ENCODE measurements at places on chromosomes 5 and 9.

- no peak for DNase-seq
Measured at GRCh38 chr9:75108571-75108970, 20.3 kb downstream of the OSTF1 start.

GRCh38 chr5:9482381-9482780, 63.5 kb downstream of the SEMA5A start:
- DNase-seq: no peak

DNA sequence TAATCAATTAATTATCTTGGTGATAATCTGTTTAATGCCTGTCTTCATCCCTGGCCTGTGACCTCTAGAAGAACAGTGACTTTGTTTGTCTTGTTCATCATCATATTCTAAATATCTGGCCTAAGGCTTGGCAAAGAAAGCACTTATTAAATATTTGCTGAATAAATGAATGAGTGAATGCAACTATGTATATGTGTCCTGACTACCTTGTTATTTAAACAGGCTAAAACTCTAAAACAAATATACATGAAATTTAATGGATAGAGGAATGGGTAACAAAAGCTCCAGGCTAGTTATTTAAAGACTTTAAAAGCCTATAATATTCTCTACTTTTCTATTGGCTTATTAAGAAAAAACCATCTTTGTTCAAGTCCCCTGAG, 91.7 kb upstream of the CER1 start:
- DNase-seq: no peak

GRCh38 chr9:128001779-128002298, 21.1 kb upstream of the EEIG1 start:
- DNase-seq: no peak

- no peak for DNase-seq
Measured at GRCh38 chr9:100600521-100601079, 22.7 kb downstream of the CAVIN4 start.

DNA sequence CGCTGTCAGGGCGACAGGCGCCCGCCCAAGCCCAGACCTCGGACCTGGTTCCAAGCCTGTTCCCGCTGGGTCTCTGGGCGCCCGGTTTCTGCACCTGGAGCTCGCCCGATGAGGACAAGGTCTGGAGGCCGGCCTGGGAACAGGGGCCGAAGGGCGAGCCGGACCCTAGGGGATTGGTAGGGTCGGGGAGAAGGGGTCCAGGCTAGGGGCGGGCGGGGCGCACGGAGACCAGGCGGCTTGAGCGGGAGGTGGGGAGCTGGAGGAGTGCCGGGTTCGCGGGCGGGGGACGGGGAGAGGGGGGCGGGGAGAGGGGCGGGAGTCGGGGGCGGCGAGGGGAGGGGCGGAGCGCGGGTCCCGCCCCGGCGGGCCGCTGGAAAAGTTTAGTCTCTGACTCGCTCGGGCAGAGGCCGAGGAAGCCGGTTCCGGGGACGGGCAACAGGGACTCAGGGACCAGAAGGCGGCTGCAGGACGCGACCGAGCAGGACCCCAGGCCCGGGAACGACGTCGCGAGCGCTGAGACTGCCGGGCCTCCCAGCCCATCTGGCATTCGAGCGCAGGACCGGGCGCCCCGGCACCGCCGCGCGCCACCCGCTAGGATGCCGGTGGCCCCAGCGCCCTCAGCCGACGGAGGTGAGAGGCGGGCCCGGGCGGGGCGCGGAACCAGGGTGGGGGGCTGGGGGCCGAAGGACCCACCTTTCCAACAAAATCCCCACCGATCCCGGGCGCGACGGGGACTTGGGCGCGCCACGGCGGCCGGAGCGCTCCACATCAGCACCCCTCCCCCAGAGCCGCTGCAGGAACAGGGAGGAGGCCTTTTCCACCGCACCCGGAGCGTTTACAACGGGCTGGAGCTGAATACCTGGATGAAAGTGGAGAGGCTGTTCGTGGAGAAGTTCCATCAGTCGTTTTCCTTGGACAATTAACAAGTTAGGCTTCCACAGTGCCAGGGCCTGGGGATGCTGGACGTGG, at the start of gene S1PR3:
S1PR3 (plus strand) TSS at position 403 of the 969 bp plus-strand sequence. CDS start 9,733 bp downstream, outside the sequence.
- DNase-seq: no peak

DNA sequence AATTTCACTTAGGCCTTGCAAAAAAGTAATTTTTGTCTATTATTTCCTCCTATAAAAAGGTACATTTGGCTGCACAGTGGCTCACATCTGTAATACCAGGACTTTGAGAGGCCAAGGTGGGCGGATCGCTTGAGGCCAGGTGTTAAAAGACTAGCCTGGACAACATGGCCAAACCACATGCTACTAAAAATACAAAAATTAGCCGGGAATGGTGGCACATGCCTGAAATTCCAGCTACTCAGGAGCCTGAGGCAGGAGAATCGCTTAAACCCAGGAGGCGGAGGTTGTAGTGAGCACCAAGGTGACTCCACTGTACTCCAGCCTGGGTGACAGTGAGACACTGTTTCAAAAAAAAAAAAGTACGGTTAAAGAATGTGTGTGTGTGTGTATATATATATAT, 15.7 kb downstream of the NUP155 start:
- no peak for DNase-seq

DNA sequence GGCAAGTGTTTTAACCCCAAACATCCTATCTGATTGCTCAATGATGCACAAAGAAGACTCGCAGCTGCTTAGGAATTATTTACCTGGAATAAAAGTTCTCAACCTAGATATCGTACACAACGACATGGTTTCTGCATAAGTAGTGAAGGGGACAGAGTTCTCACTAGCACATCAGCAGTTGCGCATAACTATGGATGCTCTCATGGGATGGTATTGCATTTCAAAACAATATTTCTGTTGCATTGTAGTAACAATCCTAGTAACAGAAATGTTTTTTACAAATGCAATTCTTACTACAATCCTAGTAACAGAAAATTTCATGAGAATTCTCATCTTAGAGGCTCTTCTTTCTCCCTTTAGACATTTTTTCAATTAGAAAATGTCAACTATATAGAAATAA, 94.5 kb upstream of the MINAR2 start:
- DNase-seq: no peak

GRCh38 chr9:14909181-14909580, 1.0 kb downstream of the FREM1 start:
- no peak for DNase-seq

DNA sequence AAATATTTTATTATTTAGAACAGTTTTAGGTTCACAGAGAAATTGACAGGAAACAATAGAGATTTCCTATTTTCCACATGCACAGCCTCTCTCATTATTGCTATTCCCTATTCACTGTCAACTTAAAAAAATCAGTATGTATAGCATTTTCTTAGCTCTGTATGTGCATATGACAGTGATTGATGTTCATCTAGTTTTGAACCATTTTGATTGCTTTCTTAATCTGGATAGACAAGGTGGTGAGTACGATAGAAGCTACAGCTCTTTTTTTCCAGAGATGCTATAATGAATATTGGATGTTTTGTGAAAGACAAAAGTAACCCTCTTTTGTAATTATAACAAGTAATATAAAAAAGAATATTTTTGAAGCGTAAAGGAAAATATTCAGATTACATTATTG, 201.2 kb upstream of the ARRDC3 start:
- no peak for DNase-seq

DNA sequence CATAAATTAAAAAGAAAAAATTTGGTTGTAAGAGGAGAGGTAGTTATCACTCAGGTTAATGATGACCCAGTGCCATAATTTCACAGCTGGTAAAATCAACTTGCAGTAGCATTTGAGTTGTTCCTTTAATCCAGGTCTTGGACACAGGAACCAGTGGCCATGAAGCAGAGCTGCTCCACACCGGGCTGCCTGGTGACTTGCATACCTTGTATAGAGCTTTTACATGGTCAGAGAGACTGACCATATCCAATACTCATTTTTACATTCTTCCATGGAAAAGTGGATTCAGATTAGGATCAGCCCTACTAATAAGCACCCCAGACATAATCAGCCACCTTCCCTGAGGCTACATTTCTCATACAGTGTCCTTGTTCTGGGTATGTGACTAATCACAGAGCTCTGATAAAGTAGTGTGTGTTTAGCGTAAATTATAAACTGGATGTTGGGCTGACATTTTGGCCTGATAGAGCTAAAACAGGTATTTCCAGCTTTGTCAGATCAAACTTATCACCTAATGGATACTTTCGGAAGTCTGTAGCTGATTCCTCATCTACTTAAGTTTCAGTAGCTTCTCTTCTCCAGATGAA, 77.0 kb upstream of the ZSWIM6 start:
- peak; percentile 13 for DNase-seq

DNA sequence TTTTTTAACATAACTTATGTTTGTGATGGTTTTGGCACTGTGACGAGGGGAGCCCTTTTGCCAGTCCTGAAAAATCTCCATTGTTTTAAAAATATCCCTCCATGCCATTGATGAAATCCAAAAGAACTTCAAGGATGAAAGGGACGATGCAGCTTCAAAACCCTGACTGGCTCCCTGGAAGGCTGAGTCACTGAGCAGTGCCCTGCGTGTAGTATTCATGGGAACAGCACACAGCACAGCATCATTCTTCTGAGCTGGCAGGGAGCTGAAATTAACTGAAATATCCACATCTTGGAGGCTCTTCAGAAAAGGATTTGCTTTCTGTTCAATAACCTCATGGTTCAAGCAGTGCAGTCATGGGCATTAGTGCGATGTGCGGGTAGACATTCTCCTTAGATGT, 29.7 kb downstream of the PDE4D start:
- no peak for DNase-seq

- DNase-seq: no peak
Measured at GRCh38 chr9:118711843-118712242, 657.4 kb downstream of the BRINP1 start.

DNA sequence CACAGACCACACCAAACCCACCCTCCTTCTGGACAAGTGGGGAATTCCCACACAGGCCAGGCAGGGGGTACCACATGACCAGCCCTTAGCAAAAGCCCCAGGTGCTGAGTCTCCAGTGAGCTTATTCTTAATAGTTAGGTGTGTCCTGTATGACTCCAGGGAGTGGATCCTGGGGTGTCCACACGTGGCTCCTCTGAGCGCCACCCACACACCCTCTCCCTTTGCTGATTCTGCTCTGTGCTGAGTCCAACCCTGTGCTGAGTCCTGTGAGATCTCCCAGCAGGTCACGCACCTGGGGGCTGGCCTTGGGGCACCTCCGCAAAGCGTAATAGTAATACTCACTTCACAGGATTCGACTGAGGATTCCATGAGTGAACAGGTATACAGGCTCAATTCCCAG, 12.7 kb downstream of the LRRC14B start:
- no peak for DNase-seq

GRCh38 chr5:8114597-8115266, 245.8 kb downstream of the MTRR start:
- no peak for DNase-seq

DNA sequence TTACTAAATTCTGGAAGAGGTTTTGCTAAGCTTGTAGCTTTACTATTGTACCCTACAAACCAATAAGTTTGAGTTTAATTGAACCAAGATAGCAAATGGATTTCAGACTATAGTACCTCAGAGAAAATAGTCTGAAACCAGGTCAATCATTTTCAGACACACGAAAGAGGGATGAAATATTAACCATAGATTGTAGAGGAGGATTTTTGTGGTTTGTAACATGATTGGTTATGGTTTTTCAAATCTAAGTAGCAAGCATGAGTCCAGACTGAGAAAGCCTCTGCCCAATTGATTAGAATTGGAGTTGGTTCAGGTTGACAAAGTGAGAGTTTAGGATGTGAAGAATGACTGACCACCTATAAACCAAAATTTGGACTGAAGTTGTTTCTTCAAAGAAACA, 562.7 kb upstream of the DMAC1 start:
- DNase-seq: no peak

DNA sequence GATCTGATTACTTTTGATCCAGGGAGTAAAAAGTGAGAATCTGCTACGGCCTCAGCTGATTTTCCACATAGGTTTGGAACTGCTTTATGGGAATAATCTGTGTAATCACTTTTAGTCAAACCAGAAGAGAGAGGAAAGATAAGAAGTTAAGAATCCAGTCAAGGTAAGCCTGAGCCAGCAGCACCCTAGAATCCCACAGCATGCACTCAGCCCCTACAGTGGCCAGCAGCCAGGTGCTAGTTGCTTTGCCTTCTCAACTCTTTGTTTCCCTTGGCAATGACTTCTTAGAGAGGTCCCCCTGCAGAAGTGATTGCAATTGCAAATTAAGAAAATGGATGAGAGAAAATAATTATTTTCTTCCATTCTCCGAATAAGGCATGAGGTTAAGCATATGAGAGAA, 59.7 kb upstream of the TMED7 start:
- no peak for DNase-seq

DNA sequence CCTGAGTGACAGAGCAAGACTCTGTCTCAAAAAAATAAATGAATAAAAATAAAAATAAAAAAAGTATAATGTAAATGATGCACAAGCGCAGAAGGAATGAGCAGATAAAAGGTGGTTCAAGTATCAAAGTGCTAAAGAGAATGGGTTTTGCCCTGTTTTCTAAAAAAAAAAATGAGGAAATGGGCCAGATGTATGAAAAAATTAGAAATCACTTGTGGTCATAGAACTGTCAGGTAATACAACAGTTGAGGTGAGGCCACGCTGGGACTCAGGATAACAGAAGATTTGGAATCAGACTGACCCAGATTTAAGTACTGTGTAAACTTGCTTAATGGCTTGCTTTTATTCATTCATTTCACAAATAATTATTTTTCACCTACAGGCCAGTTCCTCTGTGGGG, 69.8 kb downstream of the MAPKAP1 start:
- no peak for DNase-seq

DNA sequence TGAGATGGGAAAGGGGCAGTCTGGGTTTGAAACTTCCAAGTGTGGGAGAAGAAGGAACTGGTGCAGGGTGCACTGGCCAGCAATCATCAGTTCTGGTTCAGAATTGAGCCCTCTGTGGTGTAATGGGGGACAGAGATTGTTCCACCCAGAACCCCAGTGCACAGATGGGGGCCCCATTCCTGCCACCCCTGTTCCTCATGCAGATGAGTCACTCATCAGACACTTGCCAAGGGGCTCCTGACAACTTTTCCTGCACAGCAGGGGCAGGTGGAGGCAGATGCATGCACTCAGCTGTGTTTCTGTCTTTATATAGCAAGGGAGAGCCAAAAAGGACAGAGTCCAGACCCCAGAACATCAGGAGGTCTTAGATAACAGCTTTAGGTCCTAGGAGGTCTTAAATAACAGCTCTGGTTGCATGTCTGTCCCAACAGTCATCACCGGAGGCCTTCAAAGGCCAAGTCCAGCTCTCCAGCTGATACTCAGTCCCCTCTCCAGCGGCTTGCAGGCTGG, 252.9 kb downstream of the HSPA4 start:
- no peak for DNase-seq

All from NCI-H1048 (cell line).